ENCODE measurements at places on chromosomes 3 and 15.

GRCh38 chr3:141530415-141530768 is 43.6 kb downstream of the RASA2 start:
- no peak for DNase-seq
- peak overlapping the region; percentile 7 for H3K4me3 ChIP-seq
- H3K36me3 ChIP-seq, result peaks cover 37% of the 10 kb centered on the region
- peaks cover 64% of the 10 kb centered on the region for H3K4me1 ChIP-seq
- peak overlapping the region; percentile 86 for H3K27ac ChIP-seq
- H3K27me3 ChIP-seq, result no peaks in the 10 kb centered on the region

DNA sequence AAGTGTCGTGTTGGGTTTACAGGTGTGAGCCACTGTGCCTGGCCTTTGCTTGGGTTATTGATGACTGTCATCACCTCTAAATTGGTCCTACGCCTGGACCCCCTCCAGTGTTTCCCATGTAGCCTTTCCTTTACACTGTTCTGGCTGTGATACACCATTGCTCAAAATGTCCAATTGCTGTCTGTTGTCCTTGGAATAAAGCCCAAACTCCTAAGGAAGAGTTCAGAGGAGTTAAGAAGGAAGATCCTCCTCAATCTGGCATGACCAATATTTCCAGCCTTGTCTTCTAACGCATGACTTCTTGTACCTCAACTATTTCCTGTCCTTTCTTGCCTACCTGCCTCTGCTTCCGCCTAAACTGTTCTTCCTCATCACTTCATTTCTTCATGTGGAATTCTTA is 113.1 kb downstream of the POLR2M start:
- no peaks in the 10 kb centered on the region for H3K4me1 ChIP-seq
- no peaks in the 10 kb centered on the region for H3K36me3 ChIP-seq
- no peak overlapping the region for H3K27ac ChIP-seq
- DNase-seq, result no peak
- H3K4me3 ChIP-seq, result no peak overlapping the region

GRCh38 chr3:23619705-23620637 is 185.8 kb upstream of the UBE2E1 start:
- no peaks in the 10 kb centered on the region for H3K27me3 ChIP-seq
- H3K36me3 ChIP-seq, result no peaks in the 10 kb centered on the region
- DNase-seq, result no peak
- H3K4me3 ChIP-seq, result no peak overlapping the region
- H3K27ac ChIP-seq, result no peak overlapping the region

- no peak overlapping the region for H3K27ac ChIP-seq
- peaks cover 10% of the 10 kb centered on the region for H3K36me3 ChIP-seq
- peaks cover 14% of the 10 kb centered on the region for H3K4me1 ChIP-seq
- no peak overlapping the region for H3K4me3 ChIP-seq
- DNase-seq, result no peak
- H3K27me3 ChIP-seq, result no peaks in the 10 kb centered on the region
These were observed 495.6 kb downstream of the LPP start for GRCh38 chr3:188649521-188649920.

DNA sequence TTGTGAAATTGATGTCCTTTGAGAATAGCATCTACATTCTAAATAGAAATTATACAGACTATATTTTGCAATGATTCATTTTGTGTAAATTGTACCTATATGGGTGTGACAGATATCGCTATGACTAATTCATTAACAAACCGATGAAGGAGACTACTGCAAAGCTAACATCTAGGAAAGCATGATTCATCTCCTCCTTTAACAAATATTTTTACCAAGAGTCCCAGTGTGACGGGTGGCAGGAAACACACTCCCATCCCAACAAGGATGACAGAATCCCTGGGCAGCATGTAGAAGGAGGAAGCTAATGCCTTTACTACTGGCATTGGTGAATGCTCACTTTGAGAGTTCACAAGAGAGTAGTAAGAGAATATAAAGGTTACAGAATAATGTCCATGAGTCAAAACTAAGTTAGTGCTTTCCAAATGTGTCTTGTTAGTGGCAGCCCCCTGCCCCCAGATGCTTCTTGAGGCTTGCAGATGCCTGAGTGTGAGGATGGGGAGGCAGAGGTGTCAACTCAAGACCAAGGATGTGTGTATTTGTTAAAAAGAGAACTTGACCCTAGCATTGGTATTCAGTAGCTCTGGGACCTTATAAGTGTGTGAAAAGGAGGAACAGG is 180.6 kb downstream of the FMN1 start:
- H3K27ac ChIP-seq, result no peak overlapping the region
- H3K4me1 ChIP-seq, result no peaks in the 10 kb centered on the region
- no peaks in the 10 kb centered on the region for H3K36me3 ChIP-seq
- H3K27me3 ChIP-seq, result peaks cover 11% of the 10 kb centered on the region
- no peak overlapping the region for H3K4me3 ChIP-seq

- DNase-seq, result no peak
- no peaks in the 10 kb centered on the region for H3K36me3 ChIP-seq
- H3K4me1 ChIP-seq, result peaks cover 5% of the 10 kb centered on the region
- H3K27ac ChIP-seq, result no peak overlapping the region
- H3K27me3 ChIP-seq, result no peaks in the 10 kb centered on the region
These were observed 23.3 kb downstream of the CCDC13 start for GRCh38 chr3:42749753-42750231.

DNA sequence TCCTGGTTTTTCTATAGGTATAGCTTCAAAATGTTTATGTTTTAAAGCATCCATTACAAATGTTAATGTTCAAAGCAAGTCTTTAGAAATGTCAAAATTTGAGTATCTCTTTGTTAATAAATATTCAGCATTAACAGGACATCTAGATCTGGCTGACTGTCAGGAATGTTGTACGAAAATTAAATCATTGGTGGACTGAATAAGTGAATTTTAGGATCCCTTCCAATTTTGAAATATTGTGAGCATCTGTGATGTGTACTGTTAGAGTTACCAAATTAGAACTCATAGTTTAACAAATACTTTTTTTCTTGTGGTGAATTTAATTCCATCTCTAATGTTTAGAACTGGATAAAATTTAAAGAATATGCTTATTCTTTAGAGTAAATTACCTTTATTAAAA is 30.1 kb upstream of the CFAP20DC start:
- H3K27ac ChIP-seq, result no peak overlapping the region
- H3K4me3 ChIP-seq, result no peak overlapping the region
- peaks cover 9% of the 10 kb centered on the region for H3K27me3 ChIP-seq
- no peaks in the 10 kb centered on the region for H3K36me3 ChIP-seq
- no peaks in the 10 kb centered on the region for H3K4me1 ChIP-seq
- no peak for DNase-seq

DNA sequence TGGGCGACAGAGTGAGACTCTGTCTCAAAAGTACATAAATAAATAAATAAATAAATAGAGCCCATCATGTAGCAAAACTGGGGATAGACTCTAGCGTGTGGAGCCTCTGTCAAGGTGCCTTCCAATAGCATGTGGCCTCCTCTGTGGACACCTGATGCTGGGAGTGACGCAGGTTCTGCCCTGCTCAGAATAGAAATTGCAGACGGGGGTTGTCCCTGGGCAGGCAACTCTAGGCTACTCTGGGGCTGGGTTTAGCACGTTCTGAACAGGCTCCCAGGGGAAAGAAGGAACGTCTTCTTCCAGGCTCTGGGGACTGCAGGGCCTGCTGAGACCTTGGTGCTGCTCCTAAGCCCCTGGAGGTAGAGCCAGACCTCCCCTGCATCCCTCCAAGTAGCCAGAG is 65.3 kb downstream of the EPHB3 start:
- H3K4me3 ChIP-seq, result no peak overlapping the region
- DNase-seq, result no peak
- H3K27me3 ChIP-seq, result peaks cover 5% of the 10 kb centered on the region

DNA sequence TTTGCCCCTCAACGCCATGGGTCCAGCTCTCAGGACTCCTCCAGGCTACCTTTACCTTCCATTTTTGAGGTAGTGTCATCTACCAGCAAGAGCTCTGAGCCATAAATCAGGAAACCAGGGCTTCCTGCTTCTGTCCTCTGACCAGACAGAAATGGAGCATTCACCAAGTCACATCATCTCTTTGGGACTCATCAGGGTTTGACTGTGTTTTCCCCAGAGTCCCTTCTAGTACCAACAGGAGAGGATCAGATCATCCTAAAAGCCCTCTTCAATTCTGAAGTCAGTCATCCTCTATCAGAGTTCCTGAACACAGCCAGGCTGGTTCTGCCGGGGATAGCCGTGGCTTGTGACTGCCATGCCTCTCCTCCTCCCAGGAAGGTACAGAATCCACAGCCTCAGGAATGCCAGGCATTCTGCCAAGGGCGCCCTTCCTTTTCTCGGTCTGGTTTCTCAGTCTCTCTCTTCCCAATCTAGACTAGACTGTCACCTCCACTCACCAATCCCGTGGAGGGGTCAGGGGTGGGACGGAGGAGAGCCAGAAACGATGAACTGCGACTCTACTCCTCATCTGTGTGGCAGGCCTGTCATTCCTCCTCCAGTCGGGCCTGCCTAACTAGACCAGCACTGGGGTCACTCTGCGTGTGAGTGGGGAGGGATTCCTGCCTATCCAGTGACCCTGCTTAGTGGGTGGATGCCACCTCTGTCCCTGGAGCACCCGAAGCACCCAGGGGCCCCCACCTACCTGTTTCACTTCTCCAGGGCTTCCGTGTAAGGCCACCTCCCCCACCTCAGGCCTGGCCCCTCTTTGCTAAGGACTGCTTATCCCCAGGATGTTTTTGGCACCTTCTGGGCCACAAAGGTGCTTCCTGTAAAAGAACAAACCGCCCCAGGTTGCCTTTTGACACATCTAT is 30.9 kb downstream of the CCNL1 start:
- H3K27ac ChIP-seq, result no peak overlapping the region
- peaks cover 23% of the 10 kb centered on the region for H3K4me1 ChIP-seq

- H3K4me3 ChIP-seq, result no peak within 1 kb of the TSS
- no peak within 1 kb of the TSS for H3K27ac ChIP-seq
- no peaks in the 10 kb centered on the region for H3K4me1 ChIP-seq
- no peak for DNase-seq
- no peaks in the 10 kb centered on the region for H3K36me3 ChIP-seq
These were observed at the start of gene TMC3 for GRCh38 chr15:81373775-81374395. Gene TMC3, minus strand, starts transcription at chr15:81374213. Its CDS starts 136 bp downstream, at chr15:81374077.

DNA sequence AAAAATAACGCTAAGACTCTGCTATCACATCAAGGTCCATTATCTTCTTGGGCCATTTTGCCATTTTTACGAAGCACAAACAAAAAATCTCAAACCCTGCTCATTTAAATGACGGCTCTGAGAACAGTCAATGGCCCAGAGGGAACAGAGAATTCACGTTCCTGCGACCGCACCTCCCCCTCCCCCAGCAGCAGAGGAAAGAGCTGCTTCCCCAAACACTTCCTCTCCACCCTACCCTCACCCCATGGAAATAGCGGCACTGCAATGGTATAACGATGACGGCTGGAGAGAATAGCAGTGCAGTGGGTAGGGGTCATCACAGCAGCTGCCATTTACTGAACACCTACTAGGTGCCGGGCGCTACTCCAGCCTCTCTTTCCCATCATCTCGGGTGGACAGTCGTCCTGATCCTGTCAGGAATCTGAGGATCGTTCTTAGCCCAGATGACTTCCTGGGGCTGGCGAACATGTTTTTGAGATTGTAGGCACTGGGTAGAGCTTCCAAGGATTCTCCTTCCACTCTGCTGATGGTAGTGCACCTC is 113.3 kb downstream of the IQSEC1 start:
- H3K36me3 ChIP-seq, result peaks cover 72% of the 10 kb centered on the region
- H3K4me3 ChIP-seq, result peak overlapping the region; percentile 70
- no peaks in the 10 kb centered on the region for H3K27me3 ChIP-seq
- peak; percentile 36 for DNase-seq

- H3K4me1 ChIP-seq, result no peaks in the 10 kb centered on the region
- H3K27me3 ChIP-seq, result no peaks in the 10 kb centered on the region
- H3K36me3 ChIP-seq, result no peaks in the 10 kb centered on the region
- H3K27ac ChIP-seq, result no peak overlapping the region
- H3K4me3 ChIP-seq, result no peak overlapping the region
These were observed 95.9 kb downstream of the FEZF2 start for GRCh38 chr3:62277450-62277849.

DNA sequence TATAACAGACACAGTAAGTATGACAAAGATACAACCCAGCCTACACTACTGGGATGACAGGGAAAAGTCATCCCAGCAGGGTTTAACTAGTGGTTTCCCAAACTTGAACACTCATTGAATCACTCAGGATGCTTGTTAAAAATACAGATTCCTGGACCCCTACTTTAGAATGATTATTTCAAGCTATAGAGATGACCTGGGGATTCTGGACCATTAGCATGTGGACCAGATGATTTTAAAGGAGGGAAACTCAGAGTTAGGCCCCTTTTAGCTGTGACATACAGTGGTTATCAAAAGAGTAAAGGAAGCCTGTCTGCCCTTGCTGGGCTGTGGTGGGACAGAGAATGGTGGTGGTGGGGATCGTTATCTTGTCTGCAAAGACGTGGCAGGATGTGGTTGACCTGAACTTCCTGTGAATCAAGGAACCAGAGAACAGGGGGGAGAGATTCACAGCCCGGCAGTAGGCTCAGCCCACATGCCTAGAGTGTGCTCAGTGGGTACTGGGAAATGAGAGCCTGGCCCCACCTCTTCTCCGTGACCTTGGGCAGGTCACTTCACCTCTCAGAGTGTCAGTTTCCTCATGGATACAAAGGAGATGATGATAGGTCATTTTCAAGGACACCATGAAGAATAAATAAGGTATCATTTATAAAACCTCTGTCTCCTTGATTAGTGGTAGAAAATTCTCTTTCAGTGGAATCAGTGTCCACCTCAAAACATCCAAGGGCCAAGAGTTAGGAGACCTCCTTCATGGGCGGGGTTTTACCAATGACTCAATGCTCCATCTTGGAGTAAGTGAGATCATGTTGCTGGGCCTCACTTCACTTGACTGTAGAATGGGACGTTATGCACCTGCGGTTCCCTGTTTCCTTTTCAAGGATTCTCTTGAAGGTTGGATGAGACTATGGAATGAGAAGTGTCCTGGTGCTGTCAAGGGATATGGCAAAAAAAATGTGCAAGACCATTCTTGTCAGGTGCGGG is 306.5 kb downstream of the RPLP1 start:
- peak overlapping the region; percentile 57 for H3K27ac ChIP-seq
- peak overlapping the region; percentile 28 for H3K4me3 ChIP-seq
- no peaks in the 10 kb centered on the region for H3K36me3 ChIP-seq
- DNase-seq, result peak; percentile 46
- peaks cover 93% of the 10 kb centered on the region for H3K4me1 ChIP-seq

GRCh38 chr15:99452010-99452409 is 113.8 kb upstream of the MEF2A start:
- peaks cover 51% of the 10 kb centered on the region for H3K4me1 ChIP-seq
- peak; percentile 13 for DNase-seq
- no peaks in the 10 kb centered on the region for H3K36me3 ChIP-seq
- H3K4me3 ChIP-seq, result peak overlapping the region; percentile 67
